ENCODE measurements at places on chromosomes 13 and 19.

DNA sequence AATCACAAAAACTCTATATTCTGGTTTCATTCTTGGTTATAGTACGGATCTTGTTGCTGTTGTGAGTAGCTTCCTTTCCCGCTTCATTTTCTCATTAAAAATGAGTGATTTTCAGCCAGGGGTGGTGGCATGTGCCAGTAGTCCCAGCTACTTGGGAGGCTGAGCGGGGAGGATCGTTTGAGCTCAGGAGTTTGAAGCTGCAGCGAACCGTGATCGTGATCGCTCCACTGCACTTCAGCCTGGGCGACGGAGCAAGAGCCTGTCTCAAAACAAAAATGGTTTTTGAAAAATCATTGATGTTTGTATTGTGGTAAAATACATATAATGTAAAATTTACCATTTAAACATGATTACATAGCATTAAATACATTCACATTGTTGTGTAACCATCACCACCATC is 71.6 kb upstream of the TM9SF2 start:
- DNase-seq, result no peak

- DNase-seq, result no peak
Observed at GRCh38 chr13:75076476-75076875, 405.5 kb downstream of the TBC1D4 start.

- DNase-seq, result no peak
Observed at GRCh38 chr19:2249010-2249866, at the start of gene AMH. Gene AMH, plus strand, starts transcription at chr19:2249323. Its CDS starts 10 bp downstream, at chr19:2249333.

- DNase-seq, result no peak
Observed at GRCh38 chr19:28426730-28427225, 786.2 kb downstream of the UQCRFS1 start.

DNA sequence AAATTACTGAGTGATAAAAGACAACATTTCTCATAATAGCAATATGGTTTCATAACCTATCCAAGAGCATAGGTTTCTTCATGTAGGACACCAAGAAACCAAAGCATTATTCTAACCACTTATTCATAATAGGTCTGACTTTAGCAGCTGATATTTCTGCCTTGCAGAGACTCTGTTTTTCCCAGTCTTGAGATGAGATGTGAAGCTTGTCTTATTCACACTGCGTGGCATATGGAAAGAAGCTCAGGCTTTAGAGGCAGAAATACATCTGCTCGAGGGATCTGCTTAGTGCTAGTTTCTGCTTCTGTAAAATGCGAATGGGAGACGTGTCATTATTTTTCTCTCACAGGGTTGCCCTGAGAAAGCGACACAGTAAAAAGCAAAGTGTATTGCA is 232.0 kb upstream of the SPRY2 start:
- no peak for DNase-seq

GRCh38 chr13:48571126-48571913 is 38.4 kb upstream of the RCBTB2 start:
- DNase-seq, result no peak

Measured in activated CD4-positive, alpha-beta T cell treated with anti-CD3 and anti-CD28 coated beads, Interleukin-2, amount 50 U/mL, for 24 hours (primary cell).